ENCODE measurements at places on chromosomes 11 and 22. TPM values are rescaled to one million over a fixed set of nuclear protein-coding genes. Genes with fewer than 3 reads are reported as not detected.
A peak's percentile ranks its signal among the peaks of the same experiment; 100 is the strongest.

GRCh38 chr11:18936002-18936673, 3.1 kb downstream of the MRGPRX1 start:
- DNase-seq: peak; percentile 55

- peak; percentile 64 for DNase-seq
Observed at GRCh38 chr11:119983240-119983732, 154.6 kb downstream of the TRIM29 start.

DNA sequence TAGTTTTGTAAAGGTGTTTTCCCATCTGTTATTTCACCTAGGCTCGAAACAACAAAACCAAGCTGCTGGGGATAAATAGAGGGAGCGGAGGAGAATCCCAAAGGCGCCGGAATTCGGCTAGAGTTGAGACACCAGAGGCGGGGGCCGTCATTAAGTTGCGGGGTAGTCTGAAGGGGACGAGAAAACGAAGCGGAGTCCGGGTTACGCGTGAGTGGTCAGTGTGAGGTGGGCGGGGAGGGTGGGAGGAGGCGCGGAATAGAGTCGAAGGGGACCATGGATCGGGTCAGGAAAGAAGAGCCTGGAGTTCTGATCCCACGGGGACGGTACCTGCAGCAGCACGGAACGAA, 361 bp downstream of the SRPRA start:
- no peak for DNase-seq

GRCh38 chr11:103016031-103016430, 60.5 kb upstream of the MMP13 start:
- DNase-seq: no peak

CST6 gene
- 1.6 TPM for total RNA-seq

POLR2F gene
- total RNA-seq: 160 TPM
